Placental pericyte (primary cell): ENCODE measurements at places on chromosomes 11 and 22. TPM values are rescaled to one million over a fixed set of nuclear protein-coding genes. Genes with fewer than 3 reads are reported as not detected.

The PGA5 gene
- not detected in 2 replicates for total RNA-seq

The BBOX1 gene
- total RNA-seq = not detected in 2 replicates

The MED17 gene
- total RNA-seq = 25.4 and 43.4 TPM in 2 replicates

The SPINDOC gene
- total RNA-seq = 26.9 and 35.9 TPM in 2 replicates

The CCND1 gene
- 247 and 2,138 TPM in 2 replicates for total RNA-seq

The LRRC74B gene
- total RNA-seq = 0.14 TPM in 1 of 2 replicates, not detected in the other

The CREB3L1 gene
- 56.9 and 68.6 TPM in 2 replicates for total RNA-seq

The MPEG1 gene
- under 0.01 and 0.14 TPM in 2 replicates for total RNA-seq

The BRSK2 gene
- 0.22 TPM in 1 of 2 replicates, not detected in the other for total RNA-seq

The DSCAML1 gene
- total RNA-seq = not detected in 2 replicates

The TSSK2 gene
- not detected in 2 replicates for total RNA-seq

The PNPLA5 gene
- not detected in 2 replicates for total RNA-seq

The PACS1 gene
- total RNA-seq = 58.7 and 76.8 TPM in 2 replicates

The OR52N5 gene
- 0.72 TPM in 1 of 2 replicates, not detected in the other for total RNA-seq

The RAB3IL1 gene
- 2.7 and 14.0 TPM in 2 replicates for total RNA-seq

The SEC14L6 gene
- total RNA-seq = not detected in 2 replicates

The LTBP3 gene
- total RNA-seq = 26.2 and 55.6 TPM in 2 replicates

The PDGFD gene
- total RNA-seq = 1.7 and 5.3 TPM in 2 replicates

The HMGXB4 gene
- 12.9 and 27.9 TPM in 2 replicates for total RNA-seq

The CNTF gene
- total RNA-seq = 2.4 and 4.9 TPM in 2 replicates

The CCDC116 gene
- total RNA-seq = 0.14 and 0.22 TPM in 2 replicates

The MB gene
- total RNA-seq = not detected in 2 replicates

The DCPS gene
- 17.1 and 20.8 TPM in 2 replicates for total RNA-seq

The KRTAP5-2 gene
- not detected in 2 replicates for total RNA-seq

The ZNF280A gene
- total RNA-seq = 0.72 and 1.3 TPM in 2 replicates

The DMC1 gene
- total RNA-seq = 0.88 and 4.3 TPM in 2 replicates

The DKK3 gene
- 277 and 296 TPM in 2 replicates for total RNA-seq

The PPP2R1B gene
- 15.8 and 36.1 TPM in 2 replicates for total RNA-seq

The UPK3A gene
- total RNA-seq = not detected in 2 replicates

The B4GALNT4 gene
- total RNA-seq = 1.1 TPM in 2 replicates

The SHISA8 gene
- total RNA-seq = not detected in 2 replicates

The CDC42BPG gene
- total RNA-seq = 0.14 and 0.22 TPM in 2 replicates

The TSPAN32 gene
- not detected in 2 replicates for total RNA-seq

The CPT1B gene
- total RNA-seq = 3.9 and 9.8 TPM in 2 replicates

The FAM181B gene
- not detected in 2 replicates for total RNA-seq

The SLC1A2 gene
- 7.0 and 8.1 TPM in 2 replicates for total RNA-seq

The SLC29A2 gene
- total RNA-seq = 0.29 and 0.44 TPM in 2 replicates

The OR8A1 gene
- total RNA-seq = under 0.01 TPM in 2 replicates

The NAALAD2 gene
- total RNA-seq = 0.29 and 0.44 TPM in 2 replicates

The CARD10 gene
- 2.8 and 3.9 TPM in 2 replicates for total RNA-seq
